ENCODE measurements at places on chromosomes 7 and 10.

DNA sequence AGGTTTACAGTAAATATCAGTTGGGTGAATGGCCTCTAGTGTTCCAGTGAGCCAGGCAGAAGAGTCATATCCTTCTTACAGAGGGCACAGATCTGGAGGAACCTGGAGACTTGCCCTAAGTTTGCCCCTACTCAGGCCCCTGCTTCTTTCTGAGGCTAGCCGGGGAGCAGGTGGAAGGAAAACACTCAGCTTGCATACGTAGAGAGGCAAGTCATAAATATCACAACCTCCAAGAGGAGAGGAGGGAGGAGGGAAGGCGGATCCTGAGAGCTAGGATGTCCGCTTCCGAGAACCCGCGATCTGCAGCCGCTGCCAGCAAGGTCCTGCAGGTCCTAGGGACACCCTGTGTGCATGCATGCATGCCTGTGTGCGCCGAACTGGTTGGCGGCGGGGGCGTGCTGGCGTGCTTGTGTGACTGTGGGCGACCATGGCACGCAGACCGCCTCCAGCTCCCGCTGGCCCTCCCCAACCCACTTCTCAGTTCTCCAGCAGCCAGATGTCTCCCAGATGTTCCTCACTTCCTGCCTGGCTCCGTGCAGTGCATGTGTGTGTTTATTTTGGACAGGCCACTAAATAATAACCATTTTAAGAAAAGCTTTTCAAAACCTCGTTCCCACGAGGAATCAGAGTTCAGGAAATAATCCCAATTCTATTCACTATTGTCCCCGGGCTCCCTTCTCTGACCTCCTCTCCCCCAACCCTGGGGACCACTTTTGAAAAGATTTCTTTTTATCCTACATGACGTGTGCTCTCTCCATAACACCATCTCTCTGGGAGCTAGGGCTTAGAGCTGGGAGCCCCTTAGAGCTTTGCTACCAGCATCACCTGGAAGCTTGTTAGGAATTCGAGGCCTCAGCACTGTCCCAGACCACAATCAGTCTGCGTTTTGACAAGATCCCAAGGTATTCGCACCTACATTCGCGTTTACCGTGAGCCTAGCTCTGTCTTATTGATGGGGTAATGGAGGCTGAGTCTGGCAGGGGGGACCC, 32.4 kb downstream of the UNC5B start:
- no peak for DNase-seq

- no peak for DNase-seq
Observed at GRCh38 chr7:8322667-8323066, 60.7 kb upstream of the ICA1 start.

GRCh38 chr7:16708980-16709379, 44.6 kb upstream of the TSPAN13 start:
- DNase-seq: peak; percentile 98

DNA sequence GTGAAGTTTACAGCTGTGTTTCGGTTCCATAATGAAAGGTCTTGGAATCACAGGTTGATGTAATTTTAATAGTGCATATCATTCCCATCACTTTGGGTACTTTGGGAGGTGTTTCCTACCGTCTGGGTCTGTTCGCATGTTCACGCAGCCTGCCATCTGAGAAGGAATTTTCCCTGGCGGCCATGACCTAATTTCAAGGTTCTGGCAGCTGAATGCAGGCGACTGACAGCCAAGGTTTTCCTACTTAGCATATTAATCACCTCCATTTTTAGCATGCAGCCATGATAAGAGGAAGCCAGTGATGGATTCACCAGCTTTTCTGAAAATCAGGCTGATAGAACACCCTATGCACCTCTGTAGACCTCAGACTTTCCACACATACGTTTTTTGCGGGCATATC, 319.1 kb upstream of the TMEM229A start:
- DNase-seq: no peak

- no peak for DNase-seq
Observed at GRCh38 chr10:28872587-28873165, 195.4 kb downstream of the BAMBI start.

- no peak for DNase-seq
Observed at GRCh38 chr10:62081341-62082270, 180.1 kb downstream of the ARID5B start.

DNA sequence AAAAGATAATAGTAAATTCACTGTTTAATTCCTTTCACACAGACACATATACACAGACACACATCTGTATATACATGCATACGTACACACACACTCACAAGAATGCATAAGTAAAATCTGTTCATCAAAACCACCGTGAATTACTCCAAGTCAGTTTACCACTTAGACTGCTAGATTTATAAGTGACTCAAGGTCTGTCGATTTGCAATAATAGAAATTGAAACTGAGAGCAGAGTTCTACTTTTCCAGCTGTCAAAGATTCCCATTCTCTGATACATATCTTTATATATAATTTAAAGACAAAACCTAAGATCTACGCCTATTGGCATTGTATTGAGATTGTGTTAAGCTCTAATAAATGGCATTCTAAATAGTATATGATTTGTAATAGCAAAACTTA, 9.9 kb upstream of the HGF start:
- DNase-seq: no peak

DNA sequence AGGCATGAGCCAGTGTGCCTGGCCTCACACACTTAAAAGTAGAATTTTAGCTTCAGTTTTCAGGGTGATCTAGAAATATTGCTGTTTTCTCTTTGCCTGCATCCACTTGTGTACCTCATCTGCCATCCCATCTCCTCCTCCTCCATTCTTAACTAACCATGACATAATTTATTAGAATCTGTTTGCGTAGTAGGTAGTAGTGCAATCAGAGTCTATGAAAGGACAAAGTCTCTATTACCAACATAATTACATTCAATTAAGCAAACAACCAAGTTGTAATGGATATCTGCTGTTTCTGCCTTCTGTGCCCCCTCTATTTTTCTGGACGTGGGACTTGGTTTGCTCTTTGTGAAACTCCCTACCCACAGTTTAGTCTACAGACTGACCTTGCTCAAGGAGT, 72.9 kb downstream of the CDK14 start:
- no peak for DNase-seq

DNA sequence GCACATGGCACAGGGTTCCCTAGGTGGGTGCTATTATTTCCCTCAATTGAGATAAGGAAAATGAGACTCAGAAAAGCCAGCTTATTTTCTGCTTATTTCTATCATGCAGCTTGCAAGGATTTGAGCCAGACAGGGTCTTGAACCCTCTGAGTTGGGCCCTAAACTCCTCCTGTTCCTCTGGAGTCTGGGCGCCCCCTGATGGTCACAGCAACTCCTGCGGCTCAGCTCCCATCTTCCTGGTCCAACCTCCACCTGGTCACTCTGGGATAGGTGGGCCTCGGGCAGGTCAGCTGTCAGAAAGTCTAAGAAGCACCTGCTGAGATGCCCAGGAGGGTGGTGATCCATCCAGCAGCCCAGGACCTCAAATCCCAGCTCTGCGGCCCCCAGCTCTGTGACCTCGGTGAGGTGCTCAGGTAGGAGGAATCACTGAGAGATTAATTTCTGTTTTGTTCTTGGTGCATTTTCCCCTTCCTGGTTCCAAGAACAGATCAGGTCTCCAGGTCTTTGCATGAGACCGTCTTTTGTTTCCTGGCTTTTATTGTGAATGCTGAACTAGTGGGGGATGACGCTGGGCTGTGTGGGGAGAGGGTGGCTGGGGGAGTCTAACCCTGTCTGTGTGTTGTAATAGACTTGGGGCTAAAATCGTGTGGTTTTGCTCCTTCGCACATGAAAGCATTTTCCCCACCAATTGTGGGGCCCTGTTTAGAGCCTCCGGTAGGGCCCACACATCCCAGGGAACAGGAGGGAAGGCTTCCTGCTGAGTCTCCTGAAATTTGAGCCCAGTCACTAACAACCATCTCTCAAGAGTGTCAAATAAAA, 32.8 kb downstream of the TMEM130 start:
- no peak for DNase-seq

GRCh38 chr7:2640482-2640830, 8.7 kb downstream of the TTYH3 start:
- DNase-seq: no peak

DNA sequence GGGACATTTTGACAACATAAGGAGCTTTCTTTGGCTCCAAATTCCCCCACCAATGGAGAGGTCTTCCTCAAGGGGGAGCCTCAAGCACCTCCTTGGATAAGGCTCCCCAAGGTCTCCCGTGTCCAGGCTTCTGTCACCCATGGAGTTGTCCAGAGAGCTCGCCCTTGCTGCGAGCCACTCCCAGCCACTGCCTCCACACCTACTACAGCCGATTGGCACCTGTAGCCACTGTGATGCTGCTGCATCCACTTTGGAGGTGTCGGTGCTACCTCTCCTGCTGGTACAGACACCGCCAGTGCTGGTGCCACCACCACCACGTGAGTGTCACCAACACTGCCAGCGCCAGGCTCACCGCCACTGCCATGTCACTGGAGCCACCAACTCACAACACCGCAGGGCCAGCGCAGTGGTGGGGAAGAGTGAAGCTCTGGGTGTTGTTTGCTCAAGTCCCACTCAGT, 22.1 kb upstream of the ENO4 start:
- DNase-seq: no peak

GRCh38 chr10:21976739-21977138, 26.8 kb downstream of the DNAJC1 start:
- DNase-seq: no peak

- DNase-seq: no peak
Observed at GRCh38 chr10:118175148-118175547, 128.4 kb upstream of the RAB11FIP2 start.

DNA sequence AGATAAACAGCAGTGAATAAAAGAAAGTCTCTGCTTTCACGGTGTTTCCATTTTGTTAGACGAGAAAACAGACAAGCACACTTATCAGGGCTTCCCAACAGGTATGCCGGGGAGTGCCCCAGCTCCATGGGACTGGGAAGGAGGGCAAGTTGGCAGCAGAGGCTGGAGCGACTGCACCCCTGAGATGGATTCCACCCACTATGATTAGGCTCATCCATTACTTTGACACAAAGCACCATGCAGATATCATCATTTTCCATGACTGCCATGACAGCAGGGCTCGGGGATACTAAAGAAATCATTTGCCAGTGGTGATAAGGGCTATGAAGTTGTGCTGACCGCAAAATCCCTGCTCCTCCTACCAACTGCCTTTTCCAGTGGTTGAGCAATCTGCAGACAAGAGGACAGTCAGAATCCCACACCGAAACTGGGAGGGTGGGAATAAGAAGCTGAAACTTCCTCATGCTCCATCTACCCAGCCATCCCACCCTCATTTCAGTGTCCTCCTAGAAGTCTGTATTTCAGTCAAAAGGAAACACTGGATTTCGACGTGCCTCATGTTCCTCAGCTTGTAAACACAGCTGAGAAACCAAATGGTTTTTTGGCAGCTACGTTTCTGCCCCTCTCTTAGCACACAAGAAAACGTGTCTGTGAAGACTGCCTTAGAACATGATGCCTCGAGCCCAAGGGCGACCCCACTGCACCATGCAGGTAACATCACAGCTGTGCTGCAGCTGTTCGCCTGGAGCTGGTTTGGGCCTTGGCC, 15.5 kb downstream of the CREB3L2 start:
- DNase-seq: no peak

DNA sequence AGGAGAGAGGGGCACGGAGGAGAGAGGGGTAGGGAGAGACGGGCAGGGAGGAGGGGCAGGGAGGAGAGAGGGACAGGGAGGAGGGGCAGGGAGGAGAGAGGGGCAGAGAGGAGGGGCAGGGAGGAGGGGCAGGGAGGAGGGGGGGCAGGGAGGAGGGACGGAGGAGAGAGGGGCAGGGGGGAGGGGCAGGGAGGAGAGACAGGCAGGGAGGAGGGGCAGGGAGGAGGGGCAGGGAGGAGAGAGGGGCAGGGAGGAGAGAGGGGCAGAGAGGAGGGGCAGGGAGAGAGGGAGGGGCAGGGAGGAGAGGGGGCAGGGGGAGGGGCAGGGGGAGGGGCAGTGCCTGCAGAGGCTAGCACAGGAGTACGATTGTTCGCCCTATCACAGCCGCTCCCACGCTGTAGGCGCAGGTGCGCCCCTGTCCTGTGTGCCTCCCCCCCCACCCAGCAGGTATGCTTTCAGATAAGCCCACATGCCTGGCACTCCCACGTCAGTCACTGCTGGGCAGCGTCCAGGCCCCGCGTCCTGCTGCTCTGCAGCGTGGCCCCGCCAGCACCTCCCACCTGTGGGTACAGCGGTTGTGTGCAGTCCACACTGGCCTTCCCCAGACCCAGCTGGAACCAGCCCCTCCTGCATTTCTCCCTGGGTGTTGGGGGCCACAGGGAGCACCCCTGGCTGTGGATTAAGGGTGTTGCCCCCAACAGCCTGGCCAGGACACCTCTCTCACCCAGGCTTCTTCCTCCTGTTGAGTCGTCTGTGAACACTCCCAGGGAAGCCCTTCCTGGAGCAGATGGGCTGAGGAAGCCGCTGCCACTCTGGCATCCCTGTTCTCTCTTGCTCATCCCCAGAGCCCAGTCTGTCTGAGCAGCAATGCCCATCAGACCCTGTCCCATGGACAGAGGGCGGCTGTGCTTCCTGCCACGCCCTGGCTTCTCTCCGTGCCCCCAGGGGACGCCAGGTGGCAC, 10.8 kb downstream of the NKX6-2 start:
- no peak for DNase-seq

GRCh38 chr7:114415064-114415989, 712 bp downstream of the FOXP2 start:
- no peak for DNase-seq

DNA sequence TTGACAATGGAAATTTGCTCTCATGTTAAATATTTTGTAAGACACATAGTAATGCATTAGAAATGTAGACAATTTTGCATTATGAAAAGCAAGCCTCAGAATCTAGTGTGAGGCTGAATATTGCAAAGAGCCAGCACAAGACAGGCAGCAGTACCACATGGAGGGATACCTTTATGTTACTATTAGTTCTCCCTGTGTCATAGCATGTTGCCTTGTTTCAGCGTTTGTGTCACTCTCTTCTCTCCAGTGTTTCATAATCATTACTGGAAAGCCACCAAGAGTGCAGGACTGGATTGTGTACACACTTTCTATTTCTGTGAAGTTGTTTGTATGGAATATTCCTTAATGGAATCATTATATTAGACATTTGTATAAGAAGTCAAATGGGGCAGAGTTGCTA, 8.5 kb downstream of the AHR start:
- DNase-seq: no peak

DNA sequence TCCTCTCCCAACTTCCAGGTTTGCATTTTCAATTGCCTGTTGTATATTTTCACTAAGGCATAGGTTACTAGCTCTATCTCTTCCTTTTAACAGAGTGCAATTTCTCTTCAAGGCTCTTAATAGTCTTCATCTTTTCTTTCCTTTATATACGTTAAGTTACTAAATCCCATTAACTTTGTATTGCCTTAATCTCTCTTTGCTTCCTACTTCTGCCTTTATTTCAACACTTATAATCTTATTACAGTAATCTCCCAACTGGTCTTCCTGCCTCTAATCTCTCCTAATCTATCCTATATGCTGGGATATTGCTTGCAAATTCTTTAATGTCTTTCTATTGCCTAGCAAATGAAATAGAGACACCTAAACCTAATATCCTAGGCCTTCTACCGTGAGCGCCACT, 26.1 kb downstream of the ST7 start:
- no peak for DNase-seq

GRCh38 chr7:28921822-28922221, 36.3 kb downstream of the TRIL start:
- no peak for DNase-seq

GRCh38 chr10:119726676-119727261, 919 bp downstream of the INPP5F start:
- DNase-seq: no peak
